ENCODE measurements at places on chromosomes 3 and 15. TPM values are rescaled to one million over a fixed set of nuclear protein-coding genes. Genes with fewer than 3 reads are reported as not detected.

The CCR2 gene
- 0.50 TPM for total RNA-seq

The ADIPOQ gene
- total RNA-seq = 0.22 TPM

The SEMA3B gene
- total RNA-seq = 12.9 TPM

The CMTM8 gene
- 1.7 TPM for total RNA-seq

The MAP1A gene
- 59.2 TPM for total RNA-seq

The C3orf85 gene
- not detected for total RNA-seq

Measured in heart left ventricle (tissue), 16 donors.